H1 (cell line): ENCODE measurements at places on chromosomes 4 and X. TPM values are rescaled to one million over a fixed set of nuclear protein-coding genes. Genes with fewer than 3 reads are reported as not detected.
A peak's percentile ranks its signal among the peaks of the same experiment; 100 is the strongest.

MTCP1 gene
- total RNA-seq, result 12.3 and 18.3 TPM in 2 replicates

PLS3 gene
- 185 and 188 TPM in 2 replicates for total RNA-seq

NSUN7 gene
- total RNA-seq, result 24.4 and 26.3 TPM in 2 replicates

SSX3 gene
- total RNA-seq, result not detected in 2 replicates

OSTC gene
- total RNA-seq, result 176 and 178 TPM in 2 replicates

DNA sequence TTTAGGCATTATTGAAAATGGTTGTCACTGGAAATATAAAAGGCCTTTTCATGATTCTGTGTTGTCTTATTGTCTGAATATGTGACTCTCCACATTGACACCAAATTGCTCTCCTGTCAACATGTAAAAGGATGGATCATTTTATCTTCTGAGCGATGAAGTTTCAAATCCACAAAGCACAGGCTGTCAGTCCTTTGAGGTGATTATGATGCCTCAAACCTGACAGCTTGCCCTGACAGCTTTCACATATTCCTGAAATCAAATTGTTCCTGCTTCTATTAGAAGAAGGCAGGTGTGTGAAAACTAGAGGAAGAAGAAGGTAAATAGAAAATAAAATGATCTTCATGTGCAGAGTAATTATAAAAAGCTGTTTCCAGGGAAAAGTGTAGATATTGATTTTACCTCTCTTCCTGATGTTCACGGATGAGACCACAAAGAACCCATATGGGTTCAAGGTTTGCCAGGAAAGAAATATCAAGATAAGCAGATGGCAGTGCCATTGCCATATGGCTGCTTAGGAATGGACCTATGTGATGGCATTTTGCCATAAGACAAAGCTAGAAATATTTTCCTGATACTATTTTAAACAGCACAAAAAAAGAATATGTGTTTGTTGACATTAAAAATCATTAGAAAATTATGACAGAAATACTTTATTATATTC, 1006.3 kb upstream of the AGA start:
- no peak overlapping the region for H3K4me3 ChIP-seq
- H3K27ac ChIP-seq, result no peak overlapping the region
- H3K4me1 ChIP-seq, result no peaks in the 10 kb centered on the region
- no peaks in the 10 kb centered on the region for H3K27me3 ChIP-seq
- DNase-seq, result no peak

GRCh38 chrX:107750861-107751445, 24.6 kb downstream of the TSC22D3 start:
- peaks cover 5% of the 10 kb centered on the region for H3K4me1 ChIP-seq
- no peak for DNase-seq

DNA sequence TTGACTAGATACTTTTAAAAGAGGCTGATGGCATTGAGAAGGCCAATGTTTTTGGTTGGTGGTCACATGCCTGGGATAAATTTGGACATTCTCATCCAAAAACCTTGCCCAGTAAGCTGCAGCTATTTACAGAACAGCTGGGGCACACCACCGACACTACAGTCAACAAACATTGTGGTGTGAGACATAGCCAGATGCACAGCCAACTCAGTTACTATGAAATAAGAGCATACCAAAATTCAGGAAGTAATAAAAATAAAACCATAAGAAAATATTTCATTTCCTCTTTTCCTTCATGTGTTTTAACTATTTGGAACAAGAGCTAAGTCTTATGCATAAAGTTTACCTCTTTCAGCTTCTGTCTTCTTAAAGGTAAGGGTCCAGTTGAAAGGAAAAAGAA, 8.8 kb downstream of the PPM1K start:
- no peaks in the 10 kb centered on the region for H3K36me3 ChIP-seq
- H3K4me1 ChIP-seq, result no peaks in the 10 kb centered on the region
- no peaks in the 10 kb centered on the region for H3K27me3 ChIP-seq
- no peak overlapping the region for H3K27ac ChIP-seq
- no peak overlapping the region for H3K4me3 ChIP-seq
- no peak for DNase-seq

DNA sequence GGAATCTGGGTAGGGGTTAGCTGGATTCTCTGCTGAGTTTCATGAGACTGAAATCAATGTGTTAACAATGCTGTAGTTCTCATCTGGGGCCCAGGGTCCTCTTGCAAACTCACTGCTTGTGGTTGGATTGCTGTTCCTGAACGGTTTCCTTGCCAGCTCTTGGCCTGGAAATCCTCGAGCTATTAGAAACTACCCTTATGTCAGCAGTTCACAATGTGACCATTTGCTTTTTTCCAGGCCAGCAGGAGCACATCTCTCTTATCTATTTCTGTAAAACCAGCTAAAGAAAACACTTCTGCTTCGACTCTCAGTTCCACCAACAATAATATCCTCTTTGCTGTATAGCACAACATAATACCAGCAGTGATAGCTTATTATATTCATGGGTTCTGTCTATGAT, 140.1 kb upstream of the TRAM1L1 start:
- DNase-seq, result no peak
- H3K36me3 ChIP-seq, result no peaks in the 10 kb centered on the region
- no peaks in the 10 kb centered on the region for H3K4me1 ChIP-seq
- H3K27me3 ChIP-seq, result no peaks in the 10 kb centered on the region

GRCh38 chr4:122821092-122821491, 5.5 kb upstream of the FGF2 start:
- H3K4me1 ChIP-seq, result peaks cover 4% of the 10 kb centered on the region
- H3K27ac ChIP-seq, result no peak overlapping the region
- H3K4me3 ChIP-seq, result no peak overlapping the region
- no peaks in the 10 kb centered on the region for H3K27me3 ChIP-seq
- H3K36me3 ChIP-seq, result no peaks in the 10 kb centered on the region

- H3K36me3 ChIP-seq, result no peaks in the 10 kb centered on the region
- peak within 1 kb of the TSS; percentile 63 for H3K4me3 ChIP-seq
- H3K4me1 ChIP-seq, result peaks cover 7% of the 10 kb centered on the region
- peak; percentile 57 for DNase-seq
- H3K27ac ChIP-seq, result no peak within 1 kb of the TSS
Measured at GRCh38 chr4:5051278-5052203, at the start of gene STK32B. TSS of gene STK32B (plus strand) at chr4:5051480.

GRCh38 chrX:133921764-133922389, 63.5 kb downstream of the GPC3 start:
- peaks cover 4% of the 10 kb centered on the region for H3K4me1 ChIP-seq
- H3K27ac ChIP-seq, result no peak overlapping the region
- no peak overlapping the region for H3K4me3 ChIP-seq
- DNase-seq, result peak; percentile 68
- H3K36me3 ChIP-seq, result no peaks in the 10 kb centered on the region

DNA sequence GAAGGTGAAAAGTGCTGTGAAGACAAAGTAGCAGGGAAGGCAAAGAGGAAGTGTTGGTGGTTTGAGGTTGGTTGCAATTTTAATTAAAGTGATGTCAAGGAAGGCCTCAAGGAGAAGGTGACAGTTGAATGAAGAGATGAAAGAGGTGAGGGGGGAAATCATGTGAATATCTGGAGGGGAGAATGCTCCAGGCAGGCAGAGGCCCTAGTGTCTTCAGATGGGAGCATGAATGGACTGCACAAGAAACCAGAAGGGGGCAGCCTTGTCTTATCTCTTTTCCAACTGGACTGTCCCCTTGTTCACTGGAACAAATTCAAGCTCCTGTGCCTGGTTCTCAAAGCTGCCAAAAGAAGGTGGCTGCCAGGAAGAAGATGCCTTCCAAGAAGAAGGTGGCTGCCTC, 68.4 kb downstream of the MAOB start:
- H3K4me1 ChIP-seq, result no peaks in the 10 kb centered on the region
- no peak overlapping the region for H3K27ac ChIP-seq
- H3K4me3 ChIP-seq, result no peak overlapping the region
- no peak for DNase-seq
- H3K36me3 ChIP-seq, result no peaks in the 10 kb centered on the region
- no peaks in the 10 kb centered on the region for H3K27me3 ChIP-seq

- H3K4me1 ChIP-seq, result no peaks in the 10 kb centered on the region; the same call in 1 of the 2 replicates
- no peaks in the 10 kb centered on the region for H3K36me3 ChIP-seq
- no peak overlapping the region for H3K27ac ChIP-seq
- DNase-seq, result no peak
Measured at GRCh38 chr4:47531241-47531953, 46.3 kb downstream of the ATP10D start.

- H3K4me1 ChIP-seq, result no peaks in the 10 kb centered on the region
- H3K27ac ChIP-seq, result no peak overlapping the region
- DNase-seq, result no peak
- H3K27me3 ChIP-seq, result no peaks in the 10 kb centered on the region
Measured at GRCh38 chr4:107330916-107331315, 294.8 kb upstream of the DKK2 start.

DNA sequence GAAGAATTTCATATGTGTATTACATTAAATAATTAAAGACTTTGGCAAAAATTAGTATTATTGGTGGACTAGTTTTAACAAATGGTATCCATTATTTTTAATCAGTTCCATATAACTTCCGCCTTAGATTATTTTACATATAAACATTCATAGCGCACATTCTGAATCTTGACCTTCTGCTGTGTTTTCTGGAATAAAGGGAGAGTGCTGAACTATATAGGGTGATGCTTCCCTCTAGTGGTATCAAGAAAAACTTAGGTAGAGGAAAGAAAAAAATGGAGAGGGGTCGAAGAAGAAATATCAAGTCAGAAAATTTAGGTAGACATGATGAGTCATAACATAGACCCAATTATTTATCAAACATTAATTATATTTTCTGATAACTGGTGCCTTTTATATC, 155.6 kb upstream of the PACRGL start:
- H3K4me1 ChIP-seq, result no peaks in the 10 kb centered on the region
- no peak overlapping the region for H3K27ac ChIP-seq
- H3K27me3 ChIP-seq, result no peaks in the 10 kb centered on the region
- no peak for DNase-seq
- no peaks in the 10 kb centered on the region for H3K36me3 ChIP-seq

DNA sequence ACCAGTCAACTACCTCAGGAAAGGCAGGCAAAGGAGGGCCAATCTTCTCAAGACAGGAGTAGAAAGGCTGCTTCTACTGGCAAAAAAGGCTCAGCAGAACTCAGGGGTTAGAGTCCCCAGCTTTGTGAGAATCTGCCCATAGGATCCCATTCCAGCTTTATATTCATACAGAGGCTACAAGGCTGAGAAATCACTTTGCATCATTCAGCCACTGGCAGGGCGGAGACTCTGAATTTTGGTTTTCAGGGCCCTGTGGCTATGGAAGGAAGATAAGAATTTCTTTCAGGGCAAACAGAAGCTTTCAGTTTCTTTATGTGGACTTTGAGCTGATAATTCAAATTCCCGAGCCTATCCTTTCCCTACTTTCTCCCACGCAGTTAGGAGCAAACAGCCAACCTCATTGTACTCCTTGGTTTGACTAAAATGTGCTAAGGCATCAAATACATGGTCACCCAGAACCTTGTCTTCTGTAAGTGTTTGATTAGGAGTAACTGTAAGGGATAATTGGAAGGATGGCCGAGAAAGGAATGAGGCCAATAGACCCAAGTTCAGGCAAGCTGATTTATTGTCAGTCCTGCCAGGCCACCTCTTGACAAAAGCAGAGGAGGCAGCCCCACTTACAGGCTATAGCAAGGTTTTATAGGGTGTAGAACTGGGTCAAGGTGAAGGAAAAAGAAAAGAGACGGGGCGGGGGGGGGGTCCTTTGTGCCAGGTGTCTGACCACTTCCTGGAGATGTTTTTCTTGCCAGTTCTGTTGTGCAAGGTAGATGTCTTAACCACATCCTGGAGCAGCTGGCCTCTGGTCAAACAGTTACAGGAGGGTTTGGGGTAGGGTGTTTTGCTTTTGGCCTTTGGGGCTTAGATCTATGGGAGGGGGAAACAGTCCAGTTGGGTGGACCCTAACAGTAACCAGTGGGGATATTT, 165.3 kb upstream of the PPP1R2C start:
- no peaks in the 10 kb centered on the region for H3K27me3 ChIP-seq
- H3K36me3 ChIP-seq, result no peaks in the 10 kb centered on the region
- no peak overlapping the region for H3K4me3 ChIP-seq
- DNase-seq, result no peak
- H3K27ac ChIP-seq, result no peak overlapping the region

GRCh38 chrX:94053575-94053974, 379.6 kb downstream of the FAM133A start:
- no peaks in the 10 kb centered on the region for H3K36me3 ChIP-seq
- H3K27ac ChIP-seq, result no peak overlapping the region
- DNase-seq, result no peak
- H3K4me1 ChIP-seq, result no peaks in the 10 kb centered on the region
- H3K27me3 ChIP-seq, result no peaks in the 10 kb centered on the region
- no peak overlapping the region for H3K4me3 ChIP-seq

- H3K4me1 ChIP-seq, result no peaks in the 10 kb centered on the region
- H3K36me3 ChIP-seq, result no peaks in the 10 kb centered on the region
- H3K27ac ChIP-seq, result no peak overlapping the region
- no peaks in the 10 kb centered on the region for H3K27me3 ChIP-seq
Measured at GRCh38 chrX:129772796-129773431, 6.8 kb upstream of the SASH3 start.

GRCh38 chr4:152950402-152951274, 14.5 kb downstream of the FHDC1 start:
- H3K4me3 ChIP-seq, result no peak overlapping the region
- peaks cover 16% of the 10 kb centered on the region for H3K36me3 ChIP-seq
- DNase-seq, result no peak
- H3K4me1 ChIP-seq, result peaks cover 17% of the 10 kb centered on the region

GRCh38 chr4:177250056-177250696, 59.5 kb upstream of the NEIL3 start:
- no peaks in the 10 kb centered on the region for H3K36me3 ChIP-seq
- H3K4me1 ChIP-seq, result 0 out of 2 replicates have a peak, but pooled peaks cover 2% of the 10 kb centered on the region
- H3K27ac ChIP-seq, result no peak overlapping the region
- no peaks in the 10 kb centered on the region for H3K27me3 ChIP-seq
- DNase-seq, result peak; percentile 92

GRCh38 chr4:37447886-37448285, 203.3 kb downstream of the NWD2 start:
- H3K27me3 ChIP-seq, result no peaks in the 10 kb centered on the region
- H3K4me3 ChIP-seq, result no peak overlapping the region
- H3K27ac ChIP-seq, result no peak overlapping the region
- H3K36me3 ChIP-seq, result no peaks in the 10 kb centered on the region
- DNase-seq, result no peak

- H3K27me3 ChIP-seq, result no peaks in the 10 kb centered on the region
- peaks cover 5% of the 10 kb centered on the region; the same call in 1 of the 2 replicates for H3K4me1 ChIP-seq
- no peak overlapping the region for H3K27ac ChIP-seq
- no peak for DNase-seq
- no peak overlapping the region for H3K4me3 ChIP-seq
- H3K36me3 ChIP-seq, result no peaks in the 10 kb centered on the region
Measured at GRCh38 chrX:54411732-54412131, 28.5 kb upstream of the TSR2 start.
